Activated naive CD4-positive, alpha-beta T cell treated with anti-CD3 and anti-CD28 coated beads, Interleukin-2, amount 50 U/mL, for 16 hours (primary cell): ENCODE measurements at places on chromosomes 3 and 15.

DNA sequence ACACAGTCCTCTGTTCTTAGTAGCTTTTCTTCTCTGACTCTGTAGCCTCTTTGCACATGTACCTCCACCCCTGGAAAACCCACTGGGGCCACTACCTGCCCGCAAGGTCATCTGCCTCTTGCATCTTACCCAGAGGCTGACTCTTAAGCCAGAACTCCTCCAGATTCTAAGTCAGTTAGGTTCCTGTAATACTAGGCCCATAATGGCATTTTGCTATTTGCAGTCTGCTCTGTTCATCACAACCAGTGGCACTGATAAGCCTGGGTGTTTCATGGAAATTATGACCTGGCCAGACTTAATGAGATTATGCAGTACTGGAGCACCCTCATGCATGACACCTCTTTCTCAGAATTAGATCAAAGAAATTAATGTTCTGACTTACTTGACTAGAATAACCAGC lies 31.7 kb upstream of the ATG7 start:
- DNase-seq = peak; percentile 19

DNA sequence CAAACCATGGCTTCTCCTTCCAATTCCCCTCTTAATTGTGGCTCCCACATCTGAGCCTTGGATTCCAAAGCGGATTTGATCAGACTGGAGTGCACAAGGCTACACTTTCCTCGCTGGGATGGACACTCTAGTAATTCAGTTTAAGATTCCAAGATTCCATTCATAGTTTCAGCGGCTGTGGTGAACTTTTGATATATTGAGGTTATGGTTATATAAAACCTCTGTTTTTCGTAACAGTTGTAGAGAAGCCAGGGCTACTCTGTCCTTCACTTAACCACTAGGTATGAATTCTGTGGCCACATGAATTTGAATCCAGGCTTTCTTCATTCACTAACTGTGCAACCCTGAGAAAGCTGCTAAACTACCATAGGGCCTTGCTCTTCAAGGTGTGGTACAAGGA lies 67.9 kb upstream of the KY start:
- no peak for DNase-seq

GRCh38 chr15:77768107-77768506 lies 135.4 kb upstream of the LINGO1 start:
- DNase-seq = no peak

DNA sequence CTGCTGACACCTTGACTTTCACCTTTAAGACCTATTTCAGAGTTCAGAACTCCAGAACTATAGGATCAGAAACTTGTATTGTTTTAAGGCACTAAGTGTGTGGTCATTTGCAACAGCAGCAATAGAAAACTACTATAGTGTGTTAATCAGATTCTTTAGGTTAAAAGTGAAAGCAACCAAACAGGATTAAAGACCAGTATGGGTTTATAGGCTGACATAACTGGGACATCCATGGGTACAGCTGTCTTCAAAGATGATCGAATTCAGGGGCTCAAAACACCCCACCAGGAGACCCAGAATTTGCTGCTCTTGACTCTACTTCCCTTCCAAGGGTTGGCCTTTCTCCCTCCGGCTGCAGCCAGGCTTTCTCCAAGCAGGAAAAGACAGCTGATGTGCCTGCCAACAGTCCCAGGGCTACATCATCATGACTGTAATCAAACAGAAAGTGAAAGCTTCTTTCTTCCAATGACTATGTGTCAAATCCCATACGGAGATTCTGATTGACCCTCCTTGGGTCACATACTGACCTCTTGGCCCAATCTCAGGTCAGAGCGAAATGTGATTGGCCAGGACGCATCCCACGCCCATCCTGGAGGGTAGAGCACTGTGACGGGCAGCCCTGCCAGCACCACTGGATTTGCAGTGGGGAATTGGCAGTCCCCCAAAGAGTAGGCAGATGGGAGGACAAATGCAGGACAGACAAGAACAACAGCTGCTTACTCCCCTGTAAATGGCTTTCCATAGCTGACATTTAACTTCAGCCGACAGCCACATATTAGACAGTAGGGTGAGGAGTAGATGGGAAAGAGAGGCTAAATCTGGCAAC lies 51.4 kb upstream of the RNF7 start:
- no peak for DNase-seq

DNA sequence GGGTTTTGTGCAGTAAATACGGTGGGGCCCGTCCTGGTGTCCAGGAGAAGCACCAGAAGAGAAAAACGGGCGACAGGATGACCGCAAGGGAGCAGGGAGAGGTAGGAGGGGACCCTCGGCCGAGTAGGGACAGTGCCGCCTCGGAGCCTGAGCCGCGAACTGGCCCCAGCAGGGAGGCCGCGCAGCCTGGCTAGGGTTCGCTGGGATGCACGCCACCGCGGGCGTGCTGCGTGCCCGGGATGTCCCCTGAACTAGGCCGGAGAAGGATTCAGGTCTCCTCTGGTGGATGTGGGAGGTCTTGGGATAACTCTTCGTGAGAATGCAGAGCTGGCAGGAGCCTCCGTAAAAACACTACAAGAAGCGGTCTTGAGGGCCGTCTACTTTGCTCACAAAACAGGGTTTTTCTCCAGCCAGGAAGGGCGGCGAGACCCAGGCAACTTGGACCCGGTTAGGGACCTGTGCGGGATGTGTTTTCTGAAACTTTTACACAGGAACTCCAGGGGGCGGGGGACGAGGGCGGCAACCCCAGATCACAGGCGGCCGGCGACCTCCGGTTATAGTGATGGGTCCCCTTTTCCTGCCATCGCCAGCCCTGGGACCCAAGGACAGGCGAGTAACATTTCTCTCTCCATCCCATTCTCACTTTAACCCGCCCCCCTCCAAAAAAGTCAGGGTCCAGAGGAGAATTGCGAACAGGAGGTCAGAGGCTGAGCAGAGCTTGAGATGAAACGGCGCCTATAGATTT lies 35.5 kb downstream of the NR2F2 start:
- DNase-seq = no peak

DNA sequence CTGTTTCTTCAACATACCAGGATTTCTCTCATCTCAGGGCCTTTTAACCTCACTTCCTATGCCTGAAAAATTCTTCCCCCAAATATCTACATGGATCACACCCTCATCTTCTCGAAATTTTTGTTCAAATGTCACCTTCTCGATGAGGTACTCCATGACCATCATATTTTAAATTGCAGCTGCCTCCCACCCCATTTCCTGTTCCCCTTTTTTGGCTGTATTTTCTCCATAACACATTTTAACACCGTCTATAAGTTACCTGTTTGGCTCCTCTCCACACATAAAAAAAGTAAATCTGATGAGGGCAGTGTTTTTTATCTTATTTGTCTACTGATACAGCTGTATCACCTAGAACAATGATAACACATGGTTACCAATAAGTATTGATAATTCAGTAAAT lies 20.7 kb upstream of the ZBED2 start:
- DNase-seq = no peak

DNA sequence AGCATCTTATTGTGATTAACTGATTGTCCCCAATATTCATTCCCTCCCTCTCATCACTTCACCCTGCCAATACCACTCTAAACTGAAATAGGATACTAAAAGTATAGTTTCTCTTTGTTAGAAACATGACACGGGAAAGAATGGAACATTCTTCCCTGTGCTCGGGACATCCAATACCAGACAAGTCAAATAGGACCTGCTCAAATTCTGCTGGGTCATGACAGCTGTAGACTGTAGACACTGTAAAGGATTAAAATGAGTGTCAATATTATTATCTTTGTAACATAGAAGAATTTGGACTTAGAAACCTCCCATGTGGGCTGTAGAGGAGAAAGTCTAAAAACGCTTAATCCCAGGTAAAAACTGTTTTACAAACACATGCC lies 315.0 kb upstream of the NR2E3 start:
- DNase-seq = no peak

DNA sequence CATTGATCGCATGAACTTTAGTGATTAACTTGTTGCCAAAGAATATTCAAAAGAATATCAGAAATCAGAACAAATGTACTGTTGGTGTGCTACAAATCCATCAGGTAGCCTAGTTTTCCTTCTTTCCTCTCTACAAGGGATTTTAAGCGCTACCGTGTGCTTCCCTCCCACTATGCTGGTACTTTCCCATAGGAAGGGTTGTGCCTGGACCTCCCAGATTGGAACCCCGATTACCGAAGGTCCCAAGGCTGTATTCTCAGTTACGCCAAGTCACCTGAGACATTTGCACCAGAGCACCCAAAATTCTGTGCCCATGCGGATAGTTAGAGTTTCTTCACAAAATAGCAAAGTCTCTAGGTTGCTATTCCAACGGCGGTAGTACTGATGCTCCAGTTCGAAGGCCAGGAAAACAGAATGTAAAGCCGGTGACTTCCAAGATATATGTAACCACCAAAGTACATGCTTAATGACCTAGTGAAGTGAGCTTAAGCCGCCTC lies 23.4 kb upstream of the GATM start:
- no peak for DNase-seq

DNA sequence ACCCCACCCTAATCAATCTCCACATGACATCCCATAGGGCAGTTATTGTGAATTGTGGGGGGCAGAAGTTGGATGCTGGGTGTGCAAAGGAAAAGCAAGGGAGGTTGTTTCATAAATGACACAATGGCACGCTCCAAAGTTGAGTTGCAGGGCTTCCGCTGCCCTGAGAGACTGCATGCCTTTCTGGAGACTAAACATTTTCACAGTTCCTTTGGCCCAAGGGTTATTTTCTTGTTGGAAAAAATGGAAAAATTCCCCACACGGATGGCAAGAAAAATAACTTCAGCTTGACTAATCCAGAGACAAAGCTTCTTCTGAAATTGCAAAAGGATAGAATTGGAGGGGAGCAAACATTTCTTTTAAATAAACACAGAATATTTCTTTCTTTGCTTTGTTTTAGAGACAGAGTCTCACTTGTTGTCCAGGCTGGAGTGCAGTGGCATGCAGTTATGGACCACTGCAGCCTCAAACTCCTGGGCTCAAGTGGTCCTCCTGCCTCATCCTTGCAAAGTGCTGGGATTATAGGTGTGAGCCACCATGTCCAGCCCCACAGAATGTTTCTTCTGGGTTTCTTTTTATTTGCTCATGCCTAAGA lies 19.1 kb upstream of the TPM1 start:
- no peak for DNase-seq

- DNase-seq = no peak
Observed at GRCh38 chr3:82973791-82974190, 1212.3 kb upstream of the GBE1 start.

DNA sequence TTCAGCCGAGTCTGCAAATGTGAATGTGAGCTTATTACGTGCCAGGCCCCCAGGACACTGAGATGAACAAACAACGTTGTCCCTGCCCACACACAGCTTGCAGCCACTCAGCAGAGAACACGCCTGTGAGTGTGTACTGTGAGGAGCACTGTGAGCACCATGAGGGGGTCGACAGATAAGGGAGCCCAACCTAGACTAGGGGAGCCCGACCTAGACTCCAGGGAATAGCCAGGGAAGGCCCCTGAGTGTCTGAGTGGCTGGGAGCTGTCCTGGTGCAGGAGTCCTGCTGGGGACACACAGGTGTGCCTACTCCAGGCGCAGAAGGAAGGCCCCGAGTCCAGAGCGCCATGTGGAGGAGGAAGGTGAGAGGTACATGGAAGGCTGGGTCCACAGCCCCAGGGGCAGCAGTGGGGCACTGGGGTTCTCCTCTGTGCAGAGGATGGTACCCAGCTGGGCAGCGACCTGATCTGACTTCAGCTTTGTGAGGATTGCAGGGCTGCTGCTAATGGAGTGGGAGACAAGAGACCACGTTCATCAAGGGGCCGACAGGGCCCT lies 36.5 kb downstream of the MGLL start:
- no peak for DNase-seq

DNA sequence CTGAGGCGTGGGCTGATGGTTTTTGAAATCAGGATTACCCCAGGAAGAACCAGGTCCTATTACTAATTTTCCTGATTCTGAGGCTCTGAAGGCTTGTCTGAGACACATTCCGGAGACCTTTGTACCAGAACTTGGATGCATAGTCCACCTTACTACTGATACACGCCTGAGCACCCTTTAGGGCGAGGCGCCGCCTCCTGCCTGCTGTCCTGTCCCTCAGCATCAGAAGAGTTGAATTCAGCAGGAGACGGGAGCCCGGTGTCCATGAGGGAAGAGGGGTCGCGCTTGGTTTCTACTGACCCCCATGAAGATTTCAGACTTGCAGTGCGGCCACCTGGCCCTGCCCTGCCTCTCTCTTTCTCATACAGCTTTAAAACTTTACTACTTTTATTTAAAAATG lies 49.9 kb downstream of the KLF13 start:
- no peak for DNase-seq

GRCh38 chr3:147497286-147497685 lies 88.1 kb downstream of the ZIC1 start:
- no peak for DNase-seq

GRCh38 chr15:34855413-34855812 lies 60.1 kb upstream of the ACTC1 start:
- DNase-seq = no peak

DNA sequence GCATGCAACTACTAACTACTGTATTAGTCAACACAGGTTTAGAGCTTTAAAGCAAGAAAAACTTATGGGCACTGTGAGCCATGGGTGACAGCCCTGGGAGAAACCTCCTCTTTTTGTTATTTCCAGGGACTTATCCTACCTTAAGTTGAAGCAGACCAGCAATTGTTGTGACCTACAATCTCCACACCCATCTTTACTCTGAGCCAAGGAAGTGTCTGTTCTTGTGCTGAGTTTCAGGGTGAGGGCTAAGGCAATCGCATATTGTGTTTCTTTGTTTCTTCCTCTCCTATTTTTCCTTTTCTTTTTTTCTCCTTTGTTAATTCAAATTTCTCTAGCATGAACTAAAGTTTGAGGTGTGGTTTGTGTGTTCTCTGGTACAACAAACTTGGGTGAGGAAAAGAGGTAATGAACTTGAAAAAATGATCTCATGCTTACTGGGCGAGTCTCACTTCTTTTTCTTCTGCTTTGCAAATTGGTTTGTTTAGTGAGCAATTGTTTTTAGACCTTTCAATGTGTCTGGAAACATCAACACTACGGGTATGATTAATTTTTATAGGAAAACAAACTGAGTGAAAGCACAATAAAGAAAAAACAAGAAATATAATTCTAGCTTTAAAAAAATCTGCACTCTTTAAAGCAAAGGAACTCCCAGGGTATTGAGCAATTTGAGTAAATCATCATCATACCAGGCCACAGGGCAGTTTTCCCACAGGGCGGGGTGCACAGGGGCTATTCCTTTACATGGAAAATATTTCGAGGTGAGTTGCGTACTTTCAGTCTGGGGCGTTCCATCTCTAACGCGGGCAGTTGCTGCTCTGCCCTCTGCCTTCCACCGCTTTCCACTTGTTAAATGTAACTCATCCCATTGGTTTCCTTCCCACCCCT lies 2.7 kb downstream of the UPK1B start:
- no peak for DNase-seq
